NCI-H1105 treated with DMSO at 0.1 percent for 48 hours (cell line): ENCODE measurements at places on chromosomes 4 and X.

DNA sequence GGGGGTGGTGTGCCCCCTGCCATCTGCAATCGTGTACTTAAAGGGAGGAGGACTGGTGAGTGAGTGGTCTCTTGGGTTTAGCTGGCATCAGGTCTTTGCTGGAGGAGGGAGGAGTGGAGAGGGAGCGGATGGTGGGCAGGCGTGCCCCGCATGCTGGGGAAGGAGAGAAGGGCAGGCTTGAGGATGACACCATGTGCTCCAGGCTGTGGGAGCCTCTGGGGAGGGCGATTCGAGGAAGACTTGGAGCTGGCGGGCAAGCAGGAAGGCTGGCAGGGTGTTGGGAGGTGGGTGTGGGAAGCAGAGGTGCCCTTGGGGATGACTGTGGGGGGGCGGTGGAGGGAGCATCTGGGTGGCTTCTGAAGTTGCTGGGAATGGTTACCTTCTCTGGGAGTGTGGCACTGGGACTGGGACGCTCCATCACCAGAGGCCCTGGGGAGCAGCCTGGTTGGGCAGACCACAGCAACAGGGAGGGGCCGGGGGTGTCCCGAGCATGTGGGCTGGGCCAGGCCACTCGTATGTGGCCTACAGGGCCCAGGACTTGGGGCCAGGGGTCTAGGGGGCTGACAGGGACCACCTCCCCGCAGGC is 30.8 kb upstream of the AFAP1 start:
- DNase-seq, result no peak

- DNase-seq, result no peak
These were observed 124.2 kb upstream of the DGKK start for GRCh38 chrX:50594788-50595187.

- DNase-seq, result no peak
These were observed 4.6 kb upstream of the TLR2 start for GRCh38 chr4:153679486-153679885.

DNA sequence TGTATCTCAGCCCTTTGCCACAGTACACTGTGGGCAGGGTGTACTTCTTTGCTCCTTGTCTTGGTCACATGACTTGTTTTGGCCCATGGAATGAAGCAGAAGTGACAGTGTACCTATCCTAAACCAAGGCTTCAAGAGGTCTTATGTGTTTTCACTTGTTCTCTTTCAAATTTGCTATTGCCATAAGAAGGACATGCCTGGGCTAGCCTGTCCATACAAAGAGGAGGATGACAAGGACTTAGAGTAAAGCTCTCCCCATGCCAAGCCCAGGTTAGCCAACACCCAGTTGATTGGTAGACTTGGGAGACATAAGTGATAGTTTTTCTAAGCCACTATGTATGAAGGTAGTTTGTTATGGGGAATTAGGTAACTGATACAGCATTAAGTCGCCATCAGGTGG is 141.1 kb upstream of the MID1 start:
- peak; percentile 51 for DNase-seq

- DNase-seq, result no peak
These were observed 573.9 kb downstream of the TMA16 start for GRCh38 chr4:164068392-164068791.

DNA sequence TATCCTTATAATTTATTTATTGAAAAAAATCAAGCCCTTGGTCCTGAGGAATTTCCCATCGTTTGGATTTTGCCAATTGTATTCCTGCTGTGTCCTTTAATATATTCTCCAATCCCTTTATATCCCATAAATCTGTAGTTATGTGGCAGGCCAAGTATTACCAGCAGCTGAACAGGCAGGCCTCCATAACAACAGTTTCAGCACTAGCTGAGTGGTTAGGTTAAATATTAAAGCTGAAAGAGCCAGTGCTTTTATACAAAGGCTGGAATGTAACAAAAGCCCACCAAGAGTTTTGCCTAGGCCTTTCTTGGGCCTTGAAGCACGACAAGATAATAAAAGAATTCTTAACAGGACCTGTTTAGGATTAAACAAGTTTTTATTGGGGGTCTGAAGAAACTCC is 366.6 kb upstream of the GALNT7 start:
- DNase-seq, result no peak

DNA sequence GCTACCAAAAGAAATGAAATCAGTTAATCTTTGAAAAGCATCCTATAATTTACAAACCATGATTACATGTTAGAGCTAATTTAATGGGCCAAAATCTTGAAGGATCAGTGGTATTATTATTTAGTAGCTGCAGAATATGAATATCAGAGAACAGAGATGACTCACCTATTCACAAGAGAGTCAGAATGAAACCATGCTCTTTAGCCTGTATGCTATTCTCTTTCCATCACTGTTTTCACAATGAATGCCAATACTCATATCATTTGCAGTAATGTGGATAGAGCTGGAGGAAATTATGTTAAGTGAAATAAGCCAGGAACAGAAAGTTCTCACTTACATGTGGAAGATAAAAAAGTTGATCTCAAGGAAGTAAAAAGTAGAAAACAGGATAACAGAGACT is 414.1 kb downstream of the CENPC start:
- DNase-seq, result no peak
